ENCODE measurements at places on chromosomes 4 and X.

DNA sequence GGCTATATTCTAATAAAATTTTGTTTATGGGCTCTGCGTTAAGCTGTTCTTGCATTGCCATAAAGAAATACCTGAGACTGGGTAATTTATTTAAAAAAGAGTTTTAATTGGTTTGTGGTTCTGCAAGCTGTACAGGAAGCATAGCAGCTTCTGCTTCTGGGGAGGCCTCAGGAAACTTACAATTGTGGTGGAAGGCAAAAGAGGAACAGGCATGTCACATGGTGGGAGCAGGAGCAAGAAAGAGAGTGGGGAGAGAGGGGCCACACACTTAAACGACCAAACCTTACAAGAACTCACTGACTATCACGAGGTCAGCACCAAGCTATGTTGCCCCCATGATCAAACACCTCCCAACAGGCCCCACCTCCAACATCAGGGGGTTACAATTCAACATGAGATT lies 74.0 kb downstream of the FHDC1 start:
- no peak for DNase-seq

GRCh38 chr4:112127803-112128202 lies 17.5 kb upstream of the FAM241A start:
- DNase-seq = no peak

DNA sequence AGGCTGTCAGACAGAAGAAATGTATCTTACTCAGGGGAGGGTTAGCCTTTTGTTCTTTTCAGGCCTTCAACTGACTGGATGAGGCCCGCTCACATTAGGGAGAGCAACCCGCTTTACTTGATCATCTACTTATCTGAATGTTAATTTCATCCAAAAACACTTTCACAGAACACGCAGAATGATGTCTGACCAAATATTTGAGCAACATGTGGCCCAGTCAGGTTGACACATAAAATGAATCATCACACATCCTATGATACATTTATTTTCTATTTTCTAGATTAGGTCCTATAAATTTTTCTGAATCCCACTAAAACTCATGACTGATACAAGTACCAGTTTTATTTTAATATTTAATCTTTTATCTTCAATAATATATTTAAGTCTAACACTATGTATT lies 260.3 kb downstream of the IL15 start:
- DNase-seq = no peak

DNA sequence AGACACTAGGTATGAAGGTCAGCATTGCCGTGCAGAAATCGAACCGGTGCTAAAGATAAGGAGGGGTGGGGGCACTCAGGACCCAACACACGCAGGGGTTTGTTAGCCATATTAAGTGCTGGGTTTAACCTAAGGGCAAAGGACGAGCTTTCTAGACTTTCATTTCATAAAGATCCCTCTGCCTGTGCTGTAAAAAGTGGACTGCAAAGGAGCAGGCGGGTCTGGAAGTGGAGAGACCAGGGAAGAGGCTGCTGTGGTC lies 1.3 kb downstream of the CASP3 start:
- no peak for DNase-seq

DNA sequence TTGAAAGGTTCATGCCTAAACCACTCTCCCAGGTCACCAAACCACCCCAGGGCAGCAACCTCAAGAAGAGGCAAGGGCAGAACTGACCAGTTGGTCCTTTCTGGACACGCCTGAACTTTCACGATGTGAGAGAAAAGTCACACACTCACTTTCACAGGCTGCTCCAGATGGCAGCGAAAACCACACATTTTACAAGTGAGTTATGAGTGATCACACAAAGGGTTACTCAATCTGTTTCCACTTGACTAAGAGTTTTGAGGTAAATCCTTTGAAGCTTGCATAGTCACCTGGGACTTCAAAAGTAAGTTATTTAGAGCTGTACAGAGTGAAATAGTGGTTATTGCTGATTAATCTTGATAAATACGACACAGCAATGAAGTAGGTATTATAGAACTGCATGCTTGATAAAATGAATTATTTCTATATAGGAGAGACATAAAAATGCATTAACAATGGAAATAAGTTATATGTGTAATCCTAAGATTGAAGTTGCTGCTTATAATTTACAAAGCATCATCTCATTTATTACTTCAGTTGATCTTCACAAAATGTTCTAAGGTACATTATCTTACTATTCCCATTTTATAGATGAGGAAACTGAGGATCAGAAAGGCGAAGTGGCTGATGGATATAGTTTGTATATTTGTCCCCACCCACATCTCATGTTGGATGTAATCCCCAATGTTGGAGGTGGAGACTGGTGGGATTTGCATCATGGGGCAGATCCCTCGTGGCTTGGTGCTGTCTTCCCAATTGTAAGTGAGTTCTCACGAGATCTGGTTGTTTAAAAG lies 103.0 kb upstream of the KLF3 start:
- DNase-seq = no peak
